Renal pelvis (tissue), 12 donors: ENCODE measurements at places on chromosomes 6 and 20. TPM values are rescaled to one million over a fixed set of nuclear protein-coding genes. Genes with fewer than 3 reads are reported as not detected.
A peak's percentile ranks its signal among the peaks of the same experiment; 100 is the strongest.

DNA sequence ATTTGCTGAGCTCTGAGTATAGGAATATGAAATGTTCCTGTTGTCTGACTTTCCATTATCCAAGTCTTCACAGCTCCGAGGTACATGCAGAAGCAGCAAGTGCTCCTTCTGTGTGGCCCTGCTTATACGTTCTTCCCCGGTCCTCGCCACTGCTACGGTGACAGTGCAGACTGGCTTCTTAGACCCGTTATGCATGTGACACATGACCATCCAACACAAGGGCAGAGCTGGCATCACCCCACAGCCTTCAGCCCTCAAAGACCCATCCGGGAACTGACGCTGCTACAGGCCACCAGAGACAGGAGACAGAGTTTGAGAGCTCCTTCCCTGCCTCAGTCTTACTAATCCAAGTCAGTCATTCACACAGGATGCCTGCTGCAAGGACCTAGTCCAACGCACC, 70.4 kb downstream of the TRAM2 start:
- no peak for DNase-seq

DNA sequence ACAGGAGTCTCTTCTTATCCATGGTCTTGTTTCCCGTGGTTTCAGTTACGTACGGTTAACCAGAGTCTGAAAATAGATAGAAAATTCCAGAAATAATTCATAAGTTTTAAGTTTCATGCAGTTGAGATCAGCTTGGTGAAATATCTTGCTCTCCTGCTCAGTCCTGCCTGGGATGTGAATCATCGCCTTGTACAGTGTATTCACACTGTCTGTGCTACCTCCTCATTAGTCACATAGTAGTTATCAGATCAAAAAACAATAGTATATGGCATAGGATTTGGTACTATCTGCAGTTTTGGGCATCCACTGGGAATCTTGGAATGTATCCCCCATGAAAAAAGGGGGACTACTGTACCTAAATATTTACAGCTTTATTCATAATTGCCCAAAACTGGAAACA, 22.7 kb upstream of the MOCS1 start:
- DNase-seq, result no peak

The BTNL2 gene
- polyA plus RNA-seq, result 3.4 TPM

The SNRPB gene
- polyA plus RNA-seq, result 183 TPM

DNA sequence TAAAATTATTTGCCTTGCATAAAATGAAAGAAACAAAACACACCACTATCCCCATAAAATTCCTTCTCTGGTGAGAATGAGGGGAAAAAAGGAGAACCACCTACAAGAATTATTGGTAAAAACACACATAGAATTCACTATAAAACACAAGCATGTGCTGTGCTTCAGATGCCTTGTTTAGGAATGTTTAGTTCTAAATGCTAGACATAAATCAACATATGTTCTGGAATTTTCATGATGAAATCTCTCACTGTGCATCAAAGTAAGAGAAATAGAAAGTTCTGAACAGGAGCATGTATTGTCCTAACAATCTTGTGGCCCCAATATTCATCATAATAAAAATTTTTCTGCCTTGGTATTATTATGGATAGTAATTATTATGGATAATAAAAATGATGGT, 111.0 kb downstream of the PLCB4 start:
- DNase-seq, result no peak

The GSTA2 gene
- 0.36 TPM for polyA plus RNA-seq

GRCh38 chr6:33898771-33899170, 95.0 kb upstream of the MLN start:
- no peak for DNase-seq

- DNase-seq, result no peak
These were observed 404.1 kb downstream of the FOXA2 start for GRCh38 chr20:22180244-22180643.

DNA sequence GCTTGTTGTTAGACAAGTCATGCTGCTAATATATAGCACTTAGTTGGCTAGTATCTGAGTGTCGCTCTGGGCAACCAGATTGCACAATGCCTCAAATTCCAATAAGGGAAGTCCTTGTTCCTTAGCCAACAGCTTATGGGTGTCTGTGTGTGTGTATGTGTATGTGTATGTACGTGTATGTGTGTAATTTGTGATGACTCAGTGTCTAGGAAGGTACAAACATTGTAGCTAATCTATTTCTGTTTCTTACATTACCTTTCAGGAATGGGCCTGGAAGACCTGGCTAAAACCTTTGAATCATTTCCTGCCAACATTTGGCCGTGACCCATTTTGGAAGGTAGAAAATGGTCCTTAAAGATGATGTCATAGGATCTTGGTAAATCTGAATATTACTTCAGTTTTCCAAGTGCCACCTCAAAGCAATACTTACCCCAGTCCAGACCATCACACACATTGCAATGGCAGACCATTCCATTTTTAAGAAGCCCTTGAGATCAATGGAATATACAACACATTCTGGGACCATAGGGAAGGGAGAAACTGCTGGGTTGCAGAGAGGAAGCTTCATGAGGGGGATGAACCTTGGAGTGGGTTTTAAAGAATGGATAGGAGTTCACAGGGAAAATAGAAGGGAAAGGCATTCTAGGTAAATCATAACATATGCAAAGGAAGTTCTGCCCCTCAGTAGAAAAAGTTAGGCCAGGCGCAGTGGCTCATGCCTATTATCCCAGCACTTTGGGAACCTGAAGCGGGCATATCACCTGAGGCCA, 25.1 kb downstream of the NEDD9 start:
- no peak for DNase-seq

The PROKR2 gene
- not detected for polyA plus RNA-seq

The HLA-DQB1 gene
- polyA plus RNA-seq, result 13.7 TPM

GRCh38 chr6:46490425-46491200, 636 bp downstream of the RCAN2 start:
- peak; percentile 39 for DNase-seq

The CARMIL1 gene
- 143 TPM for polyA plus RNA-seq

The BEND3 gene
- 11.8 TPM for polyA plus RNA-seq

DNA sequence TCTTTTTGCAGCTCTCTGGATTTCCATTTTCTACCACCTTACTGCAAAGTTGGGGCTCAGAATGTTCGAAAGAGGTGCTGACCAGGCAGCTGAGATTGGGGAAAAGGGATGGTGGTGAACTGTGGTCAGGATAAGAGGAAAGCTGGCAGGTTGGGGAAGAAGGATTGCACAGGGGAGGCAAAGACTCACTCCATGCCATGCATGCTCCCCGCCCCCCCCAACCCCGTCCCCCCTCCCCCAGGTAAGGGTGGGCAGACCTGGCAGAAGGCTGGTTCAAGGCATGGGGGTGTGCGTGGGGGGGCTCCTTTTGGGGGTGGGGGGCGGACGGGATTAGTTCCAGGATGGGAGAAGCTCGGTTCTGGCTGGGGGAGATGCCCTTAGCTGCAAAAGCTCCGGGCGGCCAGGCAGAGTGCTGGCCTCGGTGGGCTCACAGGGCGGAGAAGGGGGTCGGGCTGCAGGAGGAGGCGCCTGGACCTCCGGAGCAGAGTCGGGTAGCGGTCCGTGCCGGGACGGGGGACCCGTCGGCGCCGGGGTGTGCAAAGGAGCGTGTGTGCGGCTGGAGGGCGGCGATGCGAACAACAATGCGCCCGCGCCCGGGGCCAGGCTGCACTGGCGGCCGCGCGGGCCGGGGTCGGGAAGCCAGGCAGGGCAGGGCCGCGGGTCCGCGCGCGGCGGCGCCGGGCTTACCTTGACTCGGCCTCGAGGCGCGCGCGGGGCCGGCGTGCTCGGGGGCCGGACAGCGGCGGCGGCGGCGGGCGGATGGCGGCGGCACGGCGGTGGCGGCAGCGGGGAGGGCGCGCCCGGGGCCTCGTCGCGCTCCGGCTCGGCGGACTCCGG, 880 bp downstream of the ADNP start:
- DNase-seq, result no peak

- DNase-seq, result no peak
These were observed 1.8 kb downstream of the CDH4 start for GRCh38 chr20:61253640-61254511.

- DNase-seq, result no peak
These were observed 21.0 kb upstream of the PDE7B start for GRCh38 chr6:135830452-135830881.

DNA sequence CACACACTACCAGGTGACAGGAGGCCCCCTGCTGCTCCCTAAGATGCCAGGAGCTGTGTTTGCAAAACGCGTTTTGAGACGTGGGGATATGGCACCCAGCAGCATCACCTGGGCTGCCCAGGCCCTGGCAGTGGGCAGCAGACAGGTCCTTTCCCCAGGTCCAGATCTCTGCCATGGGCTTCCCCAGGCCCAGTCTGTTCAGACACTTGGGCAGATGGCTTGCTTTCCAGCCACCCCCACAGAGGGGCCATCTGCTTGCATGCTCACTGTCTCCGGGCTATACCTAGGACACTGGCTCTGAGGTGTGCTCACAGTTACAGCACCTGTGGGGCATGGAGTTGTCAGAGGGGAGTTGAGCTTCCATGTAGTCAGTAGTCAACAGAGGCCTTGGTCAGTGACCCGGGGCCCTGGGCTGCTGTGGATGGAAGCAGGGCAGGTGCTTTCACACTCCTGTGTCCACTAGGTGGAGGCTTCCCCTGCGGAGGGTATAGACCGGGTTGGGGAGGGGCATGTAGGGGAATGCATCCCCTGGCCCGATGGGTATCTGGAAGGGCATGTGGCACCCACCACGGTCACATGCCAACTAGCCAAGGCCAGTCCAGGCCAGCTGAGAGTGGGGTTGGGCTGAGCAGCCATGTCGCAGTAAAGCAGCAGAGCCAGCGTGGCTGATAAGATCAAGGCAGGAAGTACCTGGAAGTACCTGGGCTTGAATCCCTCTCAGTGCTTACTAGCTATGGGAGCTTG, 185.4 kb upstream of the SLC24A3 start:
- no peak for DNase-seq

DNA sequence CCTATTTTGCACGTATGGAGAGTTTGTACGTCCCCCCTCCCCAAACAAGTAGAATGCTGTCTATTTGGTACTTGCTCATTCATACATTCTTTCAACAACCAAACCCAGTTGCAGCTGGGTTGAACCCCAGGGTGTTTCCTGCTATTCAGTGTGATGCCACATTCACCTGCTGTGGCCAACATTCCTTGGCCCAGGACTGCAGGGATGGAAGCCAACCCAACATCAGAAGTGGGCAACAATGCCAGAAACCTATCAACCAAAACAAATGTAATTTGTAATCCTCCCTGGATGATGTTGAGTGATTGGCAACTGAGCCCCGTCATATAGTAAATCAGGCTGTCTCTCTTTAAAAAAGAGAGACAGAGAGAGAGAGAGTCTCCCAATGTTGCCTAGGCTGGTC, 8.9 kb downstream of the NT5E start:
- no peak for DNase-seq

The BTN3A1 gene
- 17.6 TPM for polyA plus RNA-seq

The LPA gene
- polyA plus RNA-seq, result 0.26 TPM

The RNF39 gene
- 1.8 TPM for polyA plus RNA-seq

GRCh38 chr6:104537872-104538271, 321.8 kb downstream of the HACE1 start:
- DNase-seq, result no peak

The RHAG gene
- polyA plus RNA-seq, result 1.6 TPM

- peak; percentile 66 for DNase-seq
These were observed 55.2 kb upstream of the TBC1D7 start for GRCh38 chr6:13383328-13384163.

DNA sequence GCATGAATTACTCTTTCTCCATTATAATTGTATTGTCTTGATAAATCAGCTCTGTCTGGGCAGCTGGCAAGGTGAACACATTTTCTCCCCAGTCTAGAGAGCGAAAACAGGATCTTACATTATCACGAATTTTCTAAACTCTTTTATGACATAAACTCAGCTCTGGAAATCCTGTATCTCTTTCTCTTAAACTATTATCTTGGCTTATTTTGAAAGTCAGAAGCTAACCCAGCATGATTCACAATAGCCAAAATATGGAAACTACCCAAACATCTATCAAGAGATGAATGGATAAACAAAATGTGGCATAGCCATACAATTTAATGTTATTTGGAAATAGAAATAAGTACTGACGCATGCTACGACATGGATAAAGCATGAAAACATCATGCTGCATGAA, 25.9 kb upstream of the AGPAT4 start:
- no peak for DNase-seq

The JAG1 gene
- polyA plus RNA-seq, result 210 TPM

DNA sequence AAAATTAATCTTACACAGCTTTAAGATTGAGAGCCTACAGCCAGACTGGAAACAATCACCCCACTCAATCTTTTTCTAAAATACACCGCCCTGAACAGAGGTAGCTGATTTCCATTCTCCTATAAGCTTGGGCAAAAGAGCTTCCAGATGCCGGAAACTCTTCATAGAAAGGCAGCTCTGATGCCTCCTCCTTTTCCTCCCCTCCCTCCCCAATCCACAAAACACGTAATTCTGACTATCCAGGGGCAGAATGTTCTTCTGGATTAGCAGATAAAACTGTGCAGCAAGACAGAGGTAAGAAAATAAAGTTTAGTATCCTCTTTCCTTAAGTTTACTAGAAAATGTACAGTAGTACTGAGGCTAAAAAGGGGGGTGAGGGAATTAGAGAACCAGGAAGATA, 15.8 kb downstream of the ADNP start:
- DNase-seq, result no peak
